Activated naive CD4-positive, alpha-beta T cell treated with Interleukin-2 at 50 U/mL for 16 hours (primary cell): ENCODE measurements at places on chromosomes 2 and 18.

- DNase-seq = no peak
Measured at GRCh38 chr18:78525366-78526111, 454.1 kb upstream of the SALL3 start.

DNA sequence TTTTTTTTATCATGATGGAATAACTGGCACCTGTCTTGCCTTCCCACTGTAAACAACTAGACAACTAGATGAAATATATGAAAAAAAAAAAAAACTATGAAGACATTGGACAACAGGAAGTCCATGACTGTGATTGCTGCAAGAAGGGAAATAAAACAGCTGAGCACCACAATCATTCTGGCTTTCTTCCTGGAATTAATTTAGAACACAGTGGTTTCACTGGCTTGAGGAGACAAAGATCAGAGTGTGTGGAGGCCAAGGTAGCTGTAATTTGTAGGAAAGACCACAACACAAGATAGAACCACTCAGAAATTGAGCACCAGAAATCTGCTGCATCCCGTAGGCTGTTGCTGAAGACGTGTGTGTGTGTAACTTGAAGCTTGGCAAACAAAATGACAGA is 121.1 kb upstream of the PID1 start:
- no peak for DNase-seq

DNA sequence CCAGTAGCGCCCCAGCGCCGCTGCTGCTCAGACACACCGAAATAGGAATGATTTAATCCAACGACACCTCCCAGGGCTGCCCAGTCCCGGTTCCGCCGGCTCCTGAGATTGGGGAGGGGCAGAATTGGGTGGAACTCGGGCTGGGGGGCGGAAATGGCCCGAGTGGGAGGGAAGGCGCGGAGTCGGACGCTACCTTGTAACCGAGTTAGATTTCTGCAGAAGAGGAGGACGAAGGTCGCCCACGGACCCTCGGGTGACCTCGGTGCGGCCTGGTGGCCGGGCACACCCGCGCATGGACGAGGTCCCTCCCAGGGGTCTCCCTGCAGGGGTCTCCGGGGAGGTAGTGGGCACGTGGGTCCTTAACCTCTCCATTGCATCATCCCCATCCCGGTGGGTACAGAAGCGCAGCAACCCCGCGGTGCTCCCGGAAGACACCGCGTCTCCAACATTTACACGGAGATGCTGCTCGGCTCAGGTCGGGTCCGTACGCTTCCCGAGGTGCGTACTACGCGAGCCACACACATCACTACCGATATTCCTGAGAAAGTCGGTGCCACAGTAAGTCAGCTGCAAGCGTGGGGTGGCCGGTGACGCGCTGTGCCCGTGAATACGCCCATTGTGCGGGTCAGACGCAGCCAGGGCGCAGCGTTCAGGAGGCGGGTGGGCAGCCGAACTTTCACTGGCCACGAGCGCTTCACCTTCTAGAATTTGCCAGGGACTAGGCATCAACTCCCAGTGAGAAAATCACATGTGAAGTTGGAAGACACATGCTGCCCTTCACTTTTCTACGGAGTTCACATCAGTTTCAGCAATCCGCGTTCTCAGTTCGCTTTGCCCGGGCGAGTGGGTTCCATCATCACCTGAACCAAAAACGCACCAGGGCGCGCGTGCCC is 3.0 kb downstream of the ZNF516 start:
- DNase-seq = peak; percentile 46

- DNase-seq = no peak
Measured at GRCh38 chr2:139354518-139354917, 574.3 kb upstream of the NXPH2 start.

GRCh38 chr2:44245083-44245861 is 30.0 kb upstream of the SLC3A1 start:
- DNase-seq = no peak

- no peak for DNase-seq
Measured at GRCh38 chr2:130720528-130720927, 8.3 kb upstream of the GPR148 start.

DNA sequence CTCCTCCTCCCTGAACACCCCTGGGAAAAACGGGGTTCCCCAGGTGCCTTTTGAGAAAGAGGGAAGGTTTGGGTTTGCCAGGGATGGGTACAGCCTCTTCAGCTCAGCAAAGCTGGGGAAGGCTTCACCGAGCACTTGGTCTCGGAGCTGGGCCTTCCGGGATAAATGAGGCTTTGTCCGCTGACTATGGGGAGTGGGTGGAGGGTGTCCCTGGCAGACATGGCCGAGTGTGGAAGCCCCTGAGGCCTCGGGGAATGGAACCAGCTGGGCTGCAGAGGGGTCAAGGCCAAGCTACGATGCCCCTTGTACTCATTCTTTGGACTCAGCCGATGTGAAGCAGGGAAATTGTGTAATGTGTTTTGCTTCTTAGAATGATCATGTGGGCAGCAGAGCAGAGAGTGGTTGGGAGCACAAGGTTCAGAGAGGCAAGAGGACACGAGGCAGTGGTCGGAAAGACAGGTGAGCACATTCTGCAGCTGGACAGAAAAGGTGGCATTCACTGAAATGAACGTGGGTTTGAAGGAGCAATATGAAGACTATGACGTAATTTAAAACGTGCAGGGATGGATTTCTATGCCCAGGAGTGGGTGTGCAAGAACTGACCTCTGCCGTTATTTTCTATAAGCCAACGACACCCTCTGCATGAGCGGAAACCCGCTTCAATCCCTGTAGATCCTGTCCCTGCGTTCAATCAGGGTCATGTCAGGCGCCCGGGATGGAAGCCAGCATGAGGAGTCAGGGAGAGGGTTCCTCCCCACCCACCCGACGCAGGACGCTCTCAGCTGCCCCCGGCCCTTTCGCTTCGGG is 142.6 kb downstream of the PXDN start:
- no peak for DNase-seq

GRCh38 chr2:186068139-186068801 is 329.7 kb downstream of the FSIP2 start:
- DNase-seq = no peak

DNA sequence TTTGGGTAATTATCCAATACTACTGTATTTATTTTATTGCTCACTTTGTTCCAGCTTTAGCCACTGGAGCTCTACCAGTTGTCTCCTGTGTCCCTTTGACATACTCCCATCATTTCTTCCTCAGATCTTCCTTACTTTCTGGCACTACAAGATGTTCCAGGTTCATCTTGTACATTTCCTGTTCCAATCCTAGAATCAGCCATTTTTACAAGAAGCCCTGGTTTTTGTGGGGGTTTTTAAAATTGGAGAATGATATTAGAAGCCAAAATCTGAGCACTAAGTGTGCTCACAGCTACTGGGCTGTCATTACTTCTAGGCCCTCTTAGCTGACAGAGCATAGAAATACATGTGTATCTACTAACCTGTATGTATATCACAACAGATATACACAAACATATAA is 164.3 kb downstream of the ZFP36L2 start:
- no peak for DNase-seq

DNA sequence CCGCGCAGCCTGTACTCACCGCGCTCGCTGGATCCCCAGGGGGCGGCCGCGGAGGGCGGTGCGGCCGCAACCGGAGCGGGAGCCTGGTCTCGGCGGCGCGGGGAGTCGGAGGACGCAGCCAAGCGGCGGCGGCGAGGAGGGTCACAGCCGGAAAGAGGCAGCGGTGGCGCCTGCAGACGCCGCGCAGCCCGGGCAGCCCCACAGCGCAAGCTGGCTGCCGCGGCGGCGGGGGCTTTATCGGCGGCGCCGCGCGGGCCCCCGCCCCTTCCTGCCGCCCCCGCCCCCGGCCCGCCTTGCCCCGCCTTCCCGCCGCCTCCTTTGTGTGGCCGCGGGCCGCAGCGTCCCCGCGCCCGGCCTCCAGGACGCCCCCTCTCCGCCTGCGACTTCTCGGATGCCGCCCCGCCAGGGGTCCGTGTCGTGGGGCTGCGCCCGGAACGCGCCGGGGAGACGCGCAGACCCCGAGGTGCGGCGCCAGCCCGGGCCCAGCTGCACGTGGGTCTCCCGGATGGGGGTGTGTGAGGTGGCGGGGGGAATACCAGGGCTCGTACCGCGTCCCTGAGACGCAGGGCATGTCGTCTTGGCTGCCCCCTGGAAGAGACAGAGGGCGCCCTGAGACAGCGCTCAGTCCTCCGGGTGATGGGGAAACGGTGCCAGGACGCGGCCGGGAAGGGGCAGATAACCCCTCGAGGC is at the start of gene SERPINE2:
SERPINE2 (minus strand) TSS at position 207 of the 690 bp plus-strand sequence. CDS start 37,386 bp downstream, outside the sequence.
- DNase-seq = peak; percentile 20

DNA sequence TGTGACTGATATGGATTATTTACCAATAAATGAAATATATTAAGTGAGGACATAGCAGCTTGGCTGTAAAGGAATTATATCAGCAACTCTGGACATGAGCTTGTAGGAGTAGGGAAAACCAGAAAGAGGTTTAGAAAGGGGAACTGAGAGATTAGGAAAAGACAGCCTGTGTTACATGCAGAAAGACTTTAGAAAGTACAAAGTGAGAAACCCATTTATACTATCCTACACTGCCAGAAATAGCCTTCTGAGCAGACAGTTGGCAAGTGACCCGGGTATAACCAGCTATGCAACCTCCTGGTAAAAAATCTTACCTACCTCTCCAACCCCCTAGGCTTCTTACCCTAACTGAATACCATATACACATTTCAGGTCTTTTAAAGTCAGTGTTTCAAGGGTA is 134.1 kb downstream of the ANKRD44 start:
- no peak for DNase-seq

GRCh38 chr18:26471027-26471426 is 77.3 kb downstream of the KCTD1 start:
- no peak for DNase-seq

DNA sequence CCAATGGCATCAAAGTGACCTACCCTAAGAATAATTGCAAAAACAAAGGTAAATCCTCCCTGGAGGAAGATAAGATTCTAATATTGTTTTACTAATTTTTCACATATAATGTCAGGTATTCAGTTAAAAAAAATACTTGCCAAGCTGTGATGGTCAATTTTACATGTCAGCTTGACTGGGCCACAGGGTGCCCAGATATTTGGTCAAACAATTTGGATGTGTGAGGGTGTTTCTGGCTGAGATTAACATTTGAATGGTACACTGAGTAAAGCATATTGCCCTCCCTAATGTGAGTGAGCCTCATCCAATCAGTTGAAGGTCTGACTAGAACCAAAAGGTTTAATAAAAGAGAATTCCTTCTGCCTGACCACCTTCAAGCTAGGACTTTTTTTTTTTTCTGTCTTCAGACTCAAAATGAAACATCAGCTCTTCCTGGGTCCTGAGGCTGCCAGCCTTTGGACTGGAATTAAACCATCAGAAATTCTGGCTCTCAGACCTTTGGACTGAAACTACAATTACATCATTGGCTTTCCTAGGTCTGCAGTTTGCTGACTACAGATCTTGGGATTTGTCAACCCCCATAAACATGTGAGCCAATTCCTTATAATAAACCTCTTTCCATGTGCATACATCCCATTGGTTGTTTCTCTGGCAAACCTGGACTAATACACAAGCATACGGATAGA is 65.4 kb downstream of the LDAH start:
- no peak for DNase-seq

GRCh38 chr2:97653473-97653872 is 7.6 kb downstream of the COX5B start:
- DNase-seq = no peak

DNA sequence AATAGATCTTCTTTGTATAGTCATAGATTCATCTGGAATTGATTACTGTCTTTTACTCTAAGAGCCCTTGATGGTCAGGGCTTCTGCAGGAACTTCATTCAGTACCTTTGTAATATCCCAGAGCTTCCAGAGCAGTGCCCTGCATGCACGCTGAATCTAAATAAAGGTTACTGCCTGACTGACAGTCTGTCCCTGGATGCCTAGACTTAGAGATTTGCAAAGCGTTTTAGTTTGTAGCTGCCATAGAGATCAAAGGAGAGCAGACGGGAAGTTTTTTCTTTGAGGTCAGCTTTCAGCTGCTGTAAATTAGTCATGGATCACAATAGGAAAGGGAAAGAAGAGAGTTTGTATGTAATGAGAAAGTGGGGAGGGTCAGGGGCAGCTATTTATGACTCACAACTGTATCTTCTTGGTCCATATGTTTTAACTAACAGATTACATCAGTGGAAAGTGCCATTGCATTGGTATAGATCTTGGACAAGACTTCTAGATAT is 45.2 kb upstream of the NYAP2 start:
- no peak for DNase-seq

- no peak for DNase-seq
Measured at GRCh38 chr2:35871672-35872071, 483.9 kb upstream of the CRIM1 start.

DNA sequence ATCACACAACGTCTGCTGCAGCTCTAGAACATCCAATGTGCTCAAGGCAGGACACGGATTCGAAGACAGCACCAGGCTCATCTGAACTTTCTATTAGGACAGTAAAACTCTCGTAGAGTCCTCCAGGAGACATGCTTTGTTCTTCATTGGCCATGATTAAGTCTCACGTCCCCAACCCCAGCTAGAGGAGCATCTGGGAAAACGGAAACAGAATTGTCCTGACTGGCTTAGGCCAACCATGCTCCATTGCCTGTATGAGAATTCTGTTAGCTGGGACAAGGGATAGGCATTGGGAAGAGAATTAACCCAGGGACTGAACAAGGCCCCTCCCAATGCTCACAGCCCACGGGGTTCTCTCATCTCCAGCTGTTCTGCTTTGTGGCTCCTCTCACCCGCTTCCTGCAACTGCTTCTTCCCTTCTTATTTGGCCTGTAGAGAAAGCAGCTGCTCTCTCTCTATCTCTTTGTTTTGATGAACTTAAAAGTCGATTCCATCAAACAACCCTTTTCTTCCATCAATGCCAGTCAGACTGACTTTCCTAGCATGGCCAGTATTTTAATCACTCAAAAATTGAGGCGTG is 75.6 kb downstream of the C1QL2 start:
- DNase-seq = no peak

- no peak for DNase-seq
Measured at GRCh38 chr18:3604498-3605408, 154.8 kb downstream of the TGIF1 start.

DNA sequence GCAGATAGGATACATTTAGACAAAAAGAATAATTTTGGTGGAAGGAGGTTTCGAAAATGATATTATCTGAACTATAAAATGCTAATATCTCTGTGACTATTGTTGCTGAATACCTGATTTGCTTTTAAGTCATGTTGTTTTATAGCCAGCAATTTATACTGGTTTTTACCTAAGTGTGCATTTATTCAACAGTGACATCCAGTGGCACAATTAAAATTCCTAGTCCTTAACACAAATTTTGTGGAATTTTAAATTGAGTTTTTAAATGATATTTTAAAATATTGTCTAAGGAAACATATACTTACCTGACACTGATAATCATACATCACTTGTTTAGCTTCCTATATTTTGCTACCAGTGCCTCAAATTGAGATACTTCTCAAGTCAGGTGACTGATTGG is 144.8 kb downstream of the ARHGAP28 start:
- no peak for DNase-seq
